ENCODE measurements at places on chromosomes 1 and 21. TPM values are rescaled to one million over a fixed set of nuclear protein-coding genes. Genes with fewer than 3 reads are reported as not detected.

DNA sequence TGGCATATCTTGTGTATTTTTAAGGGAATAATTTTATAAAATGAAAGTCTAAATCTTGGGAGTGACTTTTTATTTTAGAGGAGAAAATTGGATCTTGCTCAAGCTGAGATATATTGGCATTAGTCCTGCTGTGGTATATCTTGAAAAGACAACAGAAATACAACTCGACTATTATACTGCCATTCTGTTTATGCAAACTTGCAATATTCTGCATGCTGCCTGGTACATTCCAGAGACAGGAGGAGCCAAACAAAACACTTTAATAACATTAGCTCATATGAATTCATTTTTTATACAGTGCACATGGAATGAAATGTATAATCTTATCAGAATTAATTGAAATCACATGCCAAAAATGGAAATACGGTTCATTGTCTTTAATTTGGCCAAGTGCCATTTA is 176.0 kb upstream of the NRIP1 start:
- DNase-seq: no peak

- DNase-seq: no peak
Measured at GRCh38 chr1:160640359-160641123, 6.3 kb downstream of the SLAMF1 start.

- DNase-seq: no peak
Measured at GRCh38 chr1:211172657-211173056, 38.7 kb upstream of the KCNH1 start.

GRCh38 chr1:66364578-66365391 is 169.2 kb upstream of the SGIP1 start:
- no peak for DNase-seq

GRCh38 chr21:25573409-25574206 is 33.7 kb downstream of the MRPL39 start:
- DNase-seq: no peak

GRCh38 chr1:26693599-26694572 is 1.9 kb upstream of the ARID1A start:
- no peak for DNase-seq

- no peak for DNase-seq
Measured at GRCh38 chr1:119787776-119788175, 19.1 kb upstream of the HMGCS2 start.

DNA sequence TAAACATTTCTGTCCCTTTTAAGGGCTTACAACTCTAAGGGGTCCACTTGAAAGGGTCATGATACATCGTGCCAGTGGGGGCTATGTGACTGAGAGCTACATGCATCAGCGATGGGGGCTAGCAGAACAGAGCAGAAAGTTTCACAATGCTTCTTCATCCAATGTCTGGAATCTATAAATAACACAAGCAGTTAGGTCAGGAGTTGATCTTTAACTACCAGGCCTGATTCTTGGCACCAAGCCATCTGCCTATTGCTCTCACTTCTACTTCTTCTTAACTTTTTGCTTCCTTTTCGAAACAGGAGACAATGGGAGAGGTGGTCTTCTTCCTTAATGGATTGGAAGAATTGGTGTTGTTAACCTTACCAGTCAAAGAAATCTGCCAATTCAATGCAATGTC is 410.0 kb downstream of the TGFB2 start:
- DNase-seq: no peak

DNA sequence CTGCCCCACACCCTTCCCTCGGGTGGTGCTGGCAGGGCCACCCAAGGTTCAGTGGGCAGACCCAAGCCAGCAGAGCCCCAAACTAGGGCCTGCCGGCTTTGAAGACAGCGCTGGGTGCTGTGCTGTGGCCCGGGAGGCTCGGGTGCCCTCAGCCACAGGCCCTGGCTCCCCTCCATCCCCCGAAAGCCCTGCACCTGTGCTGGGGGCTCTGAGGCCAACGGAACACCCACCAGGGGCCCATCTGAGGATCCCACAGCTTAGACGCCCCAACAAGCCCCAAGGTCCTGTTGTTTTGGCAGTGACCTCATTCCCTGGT is 8.6 kb downstream of the ITGB2 start:
- no peak for DNase-seq

DNA sequence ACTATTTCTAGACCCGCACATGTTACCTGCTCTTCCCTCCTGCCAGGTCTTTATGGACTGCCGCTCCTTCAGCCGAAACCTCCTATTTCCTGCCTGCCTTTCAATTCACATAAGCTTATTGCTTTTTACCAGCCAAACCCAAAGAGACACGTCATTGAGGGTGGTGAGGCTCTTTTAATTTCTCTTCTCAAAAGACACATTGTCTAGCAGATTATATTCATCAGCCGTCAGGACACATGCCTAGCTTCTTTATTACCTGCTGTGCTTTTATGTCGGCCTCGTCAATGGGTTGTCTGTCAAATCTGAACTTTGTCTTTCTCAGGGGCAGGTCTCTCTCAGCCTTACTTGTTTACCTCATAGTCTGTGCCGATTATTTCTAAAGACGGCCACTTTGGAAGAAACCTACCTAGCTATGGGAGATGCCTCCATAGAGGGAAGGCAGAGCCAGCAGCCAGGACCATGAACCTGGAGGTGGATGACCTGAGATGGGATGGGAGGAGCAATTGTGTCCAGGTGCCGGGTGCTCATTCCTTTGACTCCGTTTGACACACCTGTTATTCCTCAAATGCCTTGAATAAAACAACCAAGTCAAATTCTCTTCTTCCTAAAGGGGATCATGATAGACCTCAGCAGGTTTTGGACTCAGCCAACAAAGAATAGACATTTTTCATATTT is 42.0 kb downstream of the ZBTB18 start:
- DNase-seq: no peak

- DNase-seq: no peak
Measured at GRCh38 chr21:16837321-16837720, 675.5 kb upstream of the CXADR start.

- DNase-seq: peak; percentile 86
Measured at GRCh38 chr21:32256873-32257620, 21.8 kb downstream of the MIS18A start.

GRCh38 chr1:116881879-116882520 is 27.7 kb upstream of the PTGFRN start:
- DNase-seq: peak; percentile 89

Gene TRMT13
- 3.1 TPM for total RNA-seq

Gene MIXL1
- total RNA-seq: not detected

All from right atrium auricular region (tissue), 2 donors.